ENCODE measurements at places on chromosomes 12 and 14.

DNA sequence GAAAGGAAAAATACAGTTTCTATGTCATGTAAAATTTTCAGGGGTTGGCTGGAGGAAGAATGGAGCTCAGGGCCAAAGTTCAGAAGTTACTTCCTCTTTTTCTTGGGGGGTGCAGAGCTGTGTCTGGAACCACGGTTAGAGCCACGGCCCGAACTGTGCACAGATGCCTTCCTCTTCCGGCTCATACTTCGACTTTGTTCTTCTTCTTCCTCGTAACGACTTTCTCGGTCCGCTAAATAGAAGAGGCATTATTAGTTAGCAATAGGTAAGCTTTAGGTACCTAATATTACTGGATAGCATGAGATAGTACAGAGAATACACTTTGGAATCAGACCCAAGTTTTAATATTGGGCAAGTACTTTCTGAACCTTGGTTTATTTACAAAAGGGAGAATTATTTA is 31.2 kb downstream of the SUPT16H start:
- no peak for DNase-seq

DNA sequence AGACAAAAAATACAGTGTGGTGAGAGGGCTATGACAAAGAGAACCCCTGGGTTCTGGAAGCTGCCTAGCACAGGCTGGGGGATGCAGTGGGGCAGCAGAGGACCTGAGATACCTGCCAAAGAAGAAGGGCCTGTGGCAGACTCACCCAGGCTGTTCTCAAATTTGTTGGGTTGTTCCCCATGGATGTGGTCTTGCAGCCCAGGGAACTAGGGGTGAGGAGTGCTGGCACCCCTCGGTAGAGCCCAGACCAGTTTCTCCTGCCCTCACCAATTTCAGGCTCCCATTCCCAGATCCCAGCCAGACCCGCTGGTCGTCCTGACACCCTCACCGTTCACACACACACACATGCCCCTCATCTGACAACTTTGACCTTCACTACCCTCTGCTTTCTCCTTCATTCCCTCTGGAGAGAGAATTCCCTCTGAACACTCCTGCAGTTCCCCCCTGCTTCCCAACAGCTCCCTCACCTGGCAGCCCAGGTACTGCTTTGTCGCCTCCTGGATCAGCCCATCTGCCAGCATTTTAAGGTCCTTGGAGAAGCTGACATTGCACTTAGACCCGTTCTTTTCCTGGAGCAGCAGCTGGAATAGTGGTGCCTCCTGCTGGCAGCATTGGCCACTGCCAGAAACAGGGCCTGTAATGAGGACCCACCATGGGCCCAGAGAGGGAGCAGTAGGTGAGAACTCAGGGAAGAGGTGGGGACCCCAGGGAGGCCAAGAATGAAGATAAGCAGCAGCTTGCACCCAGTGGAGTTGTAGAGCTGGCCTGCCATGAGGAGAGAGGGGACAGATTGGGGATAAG is 5.9 kb upstream of the GDF11 start:
- no peak for DNase-seq

DNA sequence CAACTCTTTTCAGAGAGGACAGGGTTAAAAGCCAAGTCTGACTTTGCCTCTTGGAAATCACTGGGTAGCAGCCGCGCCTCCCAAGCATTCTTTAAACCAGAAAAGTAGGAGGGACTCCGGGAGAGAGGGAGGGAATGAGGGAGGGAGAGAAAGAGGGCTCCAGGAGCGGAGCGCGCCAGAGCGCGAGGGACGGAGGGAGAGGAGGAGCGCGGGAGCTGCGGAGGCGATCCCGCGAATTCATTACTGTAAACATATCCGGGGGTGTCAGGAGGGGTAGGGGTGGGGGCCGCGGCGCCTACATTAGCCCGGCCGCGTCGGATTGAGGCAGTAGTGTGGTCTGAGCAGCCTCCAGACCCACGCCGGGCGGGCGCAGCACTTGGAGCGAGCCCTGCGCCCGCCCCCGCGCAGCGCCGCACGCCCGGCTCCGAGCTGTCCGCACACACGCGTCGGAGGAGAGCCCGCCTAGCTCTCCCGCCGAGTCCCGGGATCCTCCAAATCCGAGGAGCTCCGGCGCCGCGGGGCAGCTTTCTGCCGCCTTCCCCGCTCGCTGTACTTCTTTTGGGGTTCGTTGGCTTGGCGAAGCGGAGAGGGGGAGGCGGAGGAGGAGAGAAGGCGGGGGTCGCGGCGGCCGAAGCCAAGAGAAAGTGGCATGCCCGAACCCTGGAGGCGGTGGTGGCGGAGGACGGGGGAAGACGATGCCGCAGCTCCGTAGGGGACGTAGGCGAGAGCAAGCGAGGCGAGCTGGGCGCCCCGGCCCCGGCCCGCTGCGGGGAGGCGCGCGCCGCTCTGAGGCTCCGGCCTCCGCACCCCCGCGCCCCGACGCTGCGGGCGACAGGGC is 3.3 kb downstream of the FLRT2 start:
- no peak for DNase-seq

DNA sequence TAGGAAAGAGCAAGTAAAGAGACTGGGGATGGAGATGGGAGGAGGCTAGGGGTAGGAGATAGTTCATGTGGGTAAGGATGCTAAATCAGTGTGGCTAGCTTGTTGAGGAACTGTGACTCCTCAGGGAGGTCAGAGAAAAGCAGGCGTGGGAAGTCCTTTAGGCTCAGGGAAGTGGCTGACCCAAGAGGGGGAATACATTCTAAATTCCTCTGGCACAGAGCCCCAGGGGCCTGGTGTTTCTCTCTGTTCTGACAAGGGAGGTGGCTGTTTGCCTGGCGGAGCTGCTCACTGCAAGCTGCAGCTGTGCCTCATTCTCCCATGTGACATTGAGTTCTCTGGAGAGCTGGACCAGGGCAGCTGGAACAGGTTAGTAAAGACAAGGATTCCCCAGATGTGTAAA is 152.2 kb upstream of the SLC38A2 start:
- no peak for DNase-seq

GRCh38 chr14:91177073-91178034 is 63.5 kb downstream of the DGLUCY start:
- peak; percentile 40 for DNase-seq

DNA sequence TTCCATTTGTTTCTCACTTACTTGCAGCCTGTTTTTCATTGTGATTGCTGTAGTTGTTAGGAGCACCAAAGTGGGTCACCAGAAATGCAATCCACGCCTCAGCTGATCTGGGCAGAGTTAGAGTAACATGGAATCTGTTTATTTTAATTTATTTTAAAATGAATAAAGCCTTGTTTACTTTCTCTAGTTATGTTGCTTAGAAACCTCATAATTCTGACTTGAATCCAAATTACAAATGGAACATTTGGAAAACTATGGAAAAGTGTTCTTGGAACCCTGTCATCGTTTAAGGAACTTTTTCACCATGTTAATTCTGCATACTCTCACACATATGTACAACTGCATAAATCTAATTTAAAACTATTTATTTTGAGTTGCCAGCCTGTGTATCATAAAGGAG is 92.2 kb upstream of the DAAM1 start:
- DNase-seq: no peak

GRCh38 chr14:62138593-62138992 is 376.4 kb downstream of the SNAPC1 start:
- no peak for DNase-seq

- no peak for DNase-seq
Measured at GRCh38 chr12:49557917-49558215, 10.1 kb downstream of the MCRS1 start.

GRCh38 chr14:84806181-84806580 is 723.8 kb upstream of the FLRT2 start:
- DNase-seq: no peak

DNA sequence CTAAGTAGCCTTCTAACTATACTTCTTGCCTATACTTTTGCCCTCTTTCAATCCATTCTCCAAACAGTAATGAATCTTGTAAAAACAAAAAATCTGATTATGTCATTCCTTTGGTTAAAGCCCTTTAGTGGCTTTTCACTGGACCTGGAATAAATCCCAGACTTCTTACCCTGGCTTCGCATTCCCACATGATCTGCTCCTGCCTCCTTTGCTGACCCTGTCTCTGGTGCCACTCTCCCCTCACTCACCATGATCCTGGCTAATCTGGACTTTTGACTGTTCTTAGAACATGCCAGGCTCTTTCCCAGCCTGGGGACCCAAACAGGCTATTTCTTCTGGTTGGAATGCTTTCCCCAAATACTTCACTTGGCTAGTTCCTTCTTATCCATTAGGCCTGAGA is 7.9 kb downstream of the MIA2 start:
- no peak for DNase-seq

DNA sequence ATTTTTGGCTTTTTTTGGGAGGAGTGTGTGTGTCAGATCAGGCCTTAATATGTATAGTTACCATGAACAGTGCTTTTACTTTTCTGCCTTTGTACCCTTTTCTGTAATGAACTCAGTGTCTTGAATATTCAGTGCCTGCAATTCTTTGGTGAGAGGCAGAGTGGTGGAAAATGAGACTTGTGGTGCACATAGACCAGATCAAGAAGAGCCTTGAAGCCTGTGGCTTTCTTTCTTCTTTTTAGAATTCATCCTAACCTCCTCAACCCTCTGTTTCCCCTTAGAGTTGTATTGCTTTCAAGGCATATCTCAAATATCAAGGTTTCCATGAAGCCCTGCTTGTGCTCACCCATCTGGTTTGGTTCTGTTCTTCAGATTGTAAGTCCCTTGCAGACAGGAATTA is 2.6 kb downstream of the YLPM1 start:
- no peak for DNase-seq

GRCh38 chr12:20646239-20646827 is 48.8 kb upstream of the SLCO1C1 start:
- DNase-seq: no peak

DNA sequence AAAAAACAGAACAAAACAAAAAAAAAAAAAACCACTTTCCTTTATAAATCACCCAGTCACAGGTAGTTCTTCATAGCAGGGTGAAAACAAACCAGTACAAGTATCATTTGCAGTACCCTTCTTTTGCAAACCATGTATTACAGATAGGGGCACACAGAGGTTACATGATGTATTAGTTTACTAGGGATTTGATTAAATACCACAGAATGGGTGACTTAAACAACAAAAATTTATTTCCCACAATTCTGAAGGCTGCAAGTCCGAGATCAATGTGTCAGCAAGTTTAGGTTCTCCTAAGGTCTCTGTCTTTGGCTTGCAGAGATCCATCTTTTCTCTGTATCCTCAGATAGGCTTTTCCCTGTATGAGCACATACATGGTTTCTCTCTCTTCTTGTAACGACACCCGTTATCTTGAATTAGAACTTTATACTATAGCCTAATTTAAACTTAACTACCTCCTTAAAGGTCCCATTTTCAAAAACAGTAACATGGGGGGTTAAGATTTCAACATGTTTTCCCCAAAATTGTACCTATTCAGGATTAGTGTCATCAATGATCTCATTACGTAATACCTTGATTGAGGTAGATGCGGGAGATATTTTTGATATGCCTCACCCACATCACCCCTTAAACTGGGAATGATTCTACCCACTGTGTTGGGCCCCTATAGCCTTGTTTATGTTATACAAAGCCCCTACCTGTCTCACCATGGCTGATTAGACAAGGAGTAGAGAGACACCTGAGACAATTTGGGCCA is 3.5 kb upstream of the CEP128 start:
- no peak for DNase-seq

GRCh38 chr14:69010648-69011047 is 31.5 kb upstream of the ACTN1 start:
- no peak for DNase-seq

DNA sequence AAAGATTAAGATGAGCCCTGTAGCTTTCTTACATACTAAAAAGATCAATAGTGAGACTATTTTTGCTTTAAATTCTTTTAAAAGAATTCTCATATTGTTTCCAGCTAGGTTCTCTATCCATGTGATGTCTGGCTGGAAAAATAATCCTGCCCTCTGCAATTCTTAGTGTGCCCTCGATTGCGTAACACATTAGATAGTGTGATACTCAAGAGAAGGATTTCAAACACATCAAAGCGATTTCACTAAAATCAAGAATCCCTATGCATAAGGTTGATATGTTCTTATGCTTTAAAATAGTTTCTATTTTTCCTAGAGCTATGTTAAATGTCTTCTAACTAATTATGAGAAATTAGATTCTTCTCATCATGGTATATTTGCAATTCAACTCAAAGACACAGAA is 127.3 kb upstream of the PLEKHA5 start:
- DNase-seq: no peak

GRCh38 chr14:94123868-94124267 is 5.5 kb downstream of the IFI27L2 start:
- DNase-seq: no peak

GRCh38 chr14:43475757-43476156 is 1031.3 kb downstream of the FSCB start:
- no peak for DNase-seq

DNA sequence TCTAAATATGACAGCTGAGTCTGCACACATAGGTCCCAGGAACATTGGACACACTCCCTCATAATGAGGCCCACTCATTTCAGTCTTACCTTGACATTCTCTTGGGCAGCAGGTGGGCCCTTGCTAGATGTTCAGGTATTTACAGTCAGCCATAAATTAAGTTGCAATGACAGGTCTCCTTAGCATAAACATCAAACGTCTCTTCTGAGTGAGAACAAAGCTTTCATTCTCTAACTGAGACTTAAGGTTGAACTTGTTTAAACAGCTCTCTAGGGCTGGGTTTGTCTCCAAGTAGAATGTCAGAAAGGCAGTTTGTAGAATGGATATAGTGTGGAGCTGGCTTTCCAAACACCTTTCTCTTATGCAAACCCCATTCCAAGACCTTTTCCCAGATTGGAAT is 10.3 kb downstream of the ACVR1B start:
- no peak for DNase-seq

- DNase-seq: no peak
Measured at GRCh38 chr12:92911339-92911738, 17.8 kb downstream of the EEA1 start.

DNA sequence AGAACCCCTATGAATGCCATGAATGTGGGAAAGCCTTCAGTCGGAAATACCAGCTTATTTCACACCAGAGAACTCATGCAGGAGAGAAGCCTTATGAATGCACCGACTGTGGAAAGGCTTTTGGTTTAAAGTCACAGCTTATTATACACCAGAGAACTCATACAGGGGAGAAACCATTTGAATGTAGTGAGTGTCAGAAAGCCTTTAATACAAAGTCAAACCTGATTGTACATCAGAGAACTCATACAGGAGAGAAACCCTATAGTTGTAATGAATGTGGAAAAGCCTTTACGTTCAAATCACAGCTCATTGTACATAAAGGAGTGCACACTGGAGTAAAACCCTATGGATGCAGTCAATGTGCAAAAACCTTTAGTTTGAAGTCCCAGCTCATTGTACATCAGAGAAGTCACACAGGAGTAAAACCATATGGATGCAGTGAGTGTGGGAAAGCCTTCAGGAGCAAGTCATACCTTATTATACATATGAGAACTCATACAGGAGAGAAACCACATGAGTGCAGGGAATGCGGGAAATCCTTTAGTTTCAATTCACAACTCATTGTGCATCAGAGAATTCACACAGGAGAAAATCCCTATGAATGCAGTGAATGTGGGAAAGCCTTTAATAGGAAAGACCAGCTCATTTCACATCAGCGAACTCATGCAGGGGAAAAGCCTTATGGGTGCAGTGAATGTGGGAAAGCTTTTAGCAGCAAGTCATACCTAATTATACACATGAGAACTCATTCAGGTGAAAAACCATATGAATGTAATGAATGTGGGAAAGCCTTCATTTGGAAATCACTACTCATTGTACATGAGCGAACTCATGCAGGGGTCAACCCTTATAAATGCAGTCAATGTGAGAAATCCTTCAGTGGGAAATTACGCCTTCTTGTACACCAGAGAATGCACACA is 22.3 kb downstream of the ZNF268 start:
- no peak for DNase-seq

- DNase-seq: no peak
Measured at GRCh38 chr12:18415227-18415626, 153.9 kb downstream of the PIK3C2G start.

Measured in HS-5 (cell line).